ENCODE measurements at places on chromosomes 7 and 10.

DNA sequence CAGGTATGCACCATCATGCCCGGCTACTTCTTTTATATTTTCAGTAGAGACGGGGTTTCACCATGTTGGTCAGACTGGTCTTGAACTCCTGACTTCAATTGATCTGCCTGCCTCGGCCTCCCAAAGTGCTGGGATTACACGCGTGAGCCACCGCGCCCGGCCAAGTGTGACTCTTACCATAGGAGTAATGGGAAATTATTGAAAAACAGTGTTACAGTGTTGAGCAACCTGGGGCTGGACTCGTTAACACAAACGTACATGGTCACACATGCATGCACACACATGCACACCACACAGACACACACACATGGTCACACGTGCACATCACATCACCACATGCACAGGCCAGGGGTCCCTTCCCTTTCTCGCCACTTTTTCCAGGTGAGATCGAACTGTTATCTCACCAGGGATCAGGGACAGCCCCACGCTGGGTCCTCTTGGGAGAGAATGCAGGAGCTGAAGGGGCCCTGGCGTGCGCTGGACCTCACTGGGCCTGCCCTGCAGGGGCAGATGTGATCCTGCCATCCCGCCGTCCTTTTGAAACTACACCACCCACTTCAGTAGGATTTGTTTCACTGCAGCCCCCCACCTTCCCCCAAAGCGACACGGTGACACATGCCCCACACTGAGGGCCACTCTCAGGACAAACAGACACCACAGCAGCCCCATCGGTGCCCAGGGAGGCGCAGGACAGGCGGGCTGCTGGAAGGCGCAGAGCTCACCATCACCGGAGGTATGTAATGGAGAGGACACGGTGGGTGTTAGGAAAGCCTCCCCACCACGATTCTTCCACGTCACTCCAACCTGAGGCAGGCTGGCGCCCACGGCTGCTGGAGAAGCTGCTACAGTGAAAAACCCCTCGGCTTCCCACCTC lies 10.2 kb downstream of the RADIL start:
- no peak for DNase-seq

- DNase-seq = no peak
Observed at GRCh38 chr10:95077556-95077955, 8.3 kb upstream of the CYP2C8 start.

DNA sequence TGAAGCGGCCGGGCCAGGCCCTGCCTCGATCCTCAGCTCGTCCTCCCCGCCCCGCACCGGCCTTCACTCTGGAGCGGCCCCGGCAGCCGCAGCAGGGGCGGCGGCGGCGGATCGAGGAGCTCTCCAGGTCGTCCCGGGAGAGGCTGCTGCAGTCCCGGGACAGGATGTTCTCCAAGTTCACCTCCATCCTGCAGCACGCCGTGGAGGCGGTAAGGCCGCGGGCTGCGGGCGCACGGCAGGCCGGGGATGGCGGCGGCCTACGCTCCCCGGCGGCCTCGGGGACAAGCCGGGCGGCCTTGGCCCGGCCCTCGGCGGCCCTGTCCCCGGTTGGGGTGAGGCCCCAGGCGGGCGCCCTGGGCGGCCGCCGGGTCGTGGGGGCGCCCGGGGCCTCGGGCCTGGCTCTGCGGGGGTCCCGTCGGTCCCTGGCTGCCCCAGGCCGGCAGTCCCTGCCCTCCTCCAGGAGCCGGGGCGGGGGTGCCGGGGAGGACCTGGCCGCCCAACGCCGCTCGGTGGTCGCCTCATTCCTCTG lies 399 bp downstream of the FHIP2A start:
- no peak for DNase-seq

GRCh38 chr10:119620241-119621077 lies 23.7 kb upstream of the TIAL1 start:
- no peak for DNase-seq

DNA sequence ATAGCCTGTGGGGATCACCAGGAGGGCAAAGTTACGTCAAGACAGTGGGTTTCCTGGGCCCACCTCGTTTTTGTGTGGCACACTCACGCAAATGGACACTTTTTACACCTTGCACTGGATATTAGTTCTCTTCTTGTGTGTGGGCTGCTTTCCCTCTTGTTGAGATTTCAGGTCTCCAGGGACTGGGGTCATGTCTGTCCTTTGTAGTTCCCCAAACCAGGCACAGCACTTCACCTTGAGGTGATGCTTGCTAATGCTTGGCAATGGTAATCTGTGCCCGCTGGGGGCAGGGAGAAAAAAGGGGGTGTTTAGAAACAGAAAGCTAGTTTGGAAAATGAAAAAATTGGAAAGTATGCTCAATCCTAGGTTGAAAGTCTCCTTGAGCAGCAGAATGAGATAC lies 195.3 kb downstream of the PTEN start:
- DNase-seq = no peak

- DNase-seq = no peak
Observed at GRCh38 chr10:46091080-46091827, 45.2 kb upstream of the MSMB start.

GRCh38 chr10:3806603-3807002 lies 21.6 kb upstream of the KLF6 start:
- DNase-seq = no peak

DNA sequence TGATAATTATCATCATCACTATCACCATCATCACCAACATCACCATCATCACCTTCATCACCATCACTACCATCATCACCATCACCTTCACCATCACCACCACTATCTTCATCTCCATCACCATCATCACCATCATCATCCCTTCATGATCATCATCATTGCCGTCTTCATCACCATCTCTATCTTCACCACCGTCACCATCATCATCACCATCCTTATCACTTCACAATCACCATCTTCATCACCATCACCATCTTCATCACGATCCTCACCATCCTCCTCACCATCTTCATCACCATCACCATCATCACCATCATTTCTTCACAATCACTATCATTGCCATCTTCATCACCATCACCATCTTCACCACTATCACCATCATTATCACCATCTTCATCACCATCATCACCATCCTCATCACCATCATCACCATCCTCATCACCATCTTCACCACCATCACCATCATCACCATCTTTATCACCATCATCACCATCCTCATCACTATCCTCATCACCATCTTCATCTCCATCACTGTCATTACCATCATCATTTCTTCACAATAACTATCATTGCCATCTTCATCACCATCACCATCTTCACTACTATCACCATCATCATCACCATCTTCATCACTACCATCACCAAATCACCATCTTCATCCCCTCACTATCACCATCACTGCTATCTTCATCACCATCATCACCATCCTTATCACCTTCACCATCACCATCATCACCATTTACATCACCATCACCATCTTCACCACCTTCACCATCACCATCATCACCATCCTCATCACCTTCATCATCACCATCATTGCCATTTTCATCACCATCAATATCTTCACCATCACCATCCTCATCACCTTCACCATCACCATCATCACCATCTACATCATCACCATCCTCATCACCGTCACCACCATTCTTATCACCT lies 72.4 kb upstream of the DNAAF5 start:
- DNase-seq = no peak

GRCh38 chr7:33816106-33816505 lies 89.2 kb upstream of the BMPER start:
- DNase-seq = no peak

GRCh38 chr10:94115725-94116124 lies 122.0 kb downstream of the PLCE1 start:
- DNase-seq = no peak

DNA sequence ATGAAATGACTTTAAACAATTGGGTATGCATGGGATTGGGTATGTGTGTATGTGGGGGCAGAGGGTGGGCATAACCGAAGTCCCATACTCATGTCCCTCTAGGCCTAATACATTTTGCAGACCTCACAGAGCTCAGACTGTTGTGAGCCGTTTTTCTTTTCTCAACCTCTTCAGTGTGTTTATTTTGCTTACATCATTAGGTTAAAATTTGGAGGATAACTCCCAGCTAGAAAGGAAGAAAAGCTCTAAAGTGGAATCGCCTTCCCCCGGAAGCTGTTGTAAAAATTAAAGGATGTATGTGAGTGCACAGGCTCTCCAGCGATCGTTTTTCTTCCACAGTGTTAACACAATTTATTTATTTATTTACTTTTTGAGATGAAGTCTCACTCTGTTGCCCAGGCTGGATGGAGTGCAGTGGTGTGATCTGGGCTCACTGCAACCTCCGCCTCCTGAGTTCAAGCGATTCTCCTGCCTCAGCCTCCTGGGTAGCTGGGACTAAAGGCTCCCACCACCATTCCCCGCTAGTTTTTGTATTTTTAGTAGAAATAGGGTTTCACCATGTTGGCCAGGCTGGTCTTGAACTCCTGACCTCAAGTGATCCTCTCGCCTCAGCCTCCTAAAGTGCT lies 1.5 kb upstream of the H2AZ2 start:
- DNase-seq = peak; percentile 30

GRCh38 chr7:33578166-33578565 lies 327.2 kb upstream of the BMPER start:
- no peak for DNase-seq

DNA sequence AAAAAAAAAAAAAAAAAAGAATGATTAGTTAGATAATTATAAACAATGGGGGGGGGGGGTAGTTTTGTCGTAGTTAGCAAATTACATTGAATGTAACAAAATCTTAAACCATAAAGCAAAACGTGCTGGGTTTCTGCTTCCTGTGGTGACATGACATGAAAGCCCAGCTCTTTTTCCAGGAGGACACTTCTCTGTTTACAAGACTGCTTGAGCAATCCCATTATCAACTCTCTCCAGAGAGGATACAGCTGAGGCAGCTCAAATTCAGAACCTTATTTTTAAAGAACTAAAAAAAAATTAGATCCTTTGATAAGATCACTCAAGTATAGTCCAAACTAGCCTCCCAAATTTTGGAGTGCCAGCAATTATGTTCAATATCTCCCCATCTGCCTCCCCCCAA lies 58.6 kb downstream of the ADRB1 start:
- DNase-seq = no peak

DNA sequence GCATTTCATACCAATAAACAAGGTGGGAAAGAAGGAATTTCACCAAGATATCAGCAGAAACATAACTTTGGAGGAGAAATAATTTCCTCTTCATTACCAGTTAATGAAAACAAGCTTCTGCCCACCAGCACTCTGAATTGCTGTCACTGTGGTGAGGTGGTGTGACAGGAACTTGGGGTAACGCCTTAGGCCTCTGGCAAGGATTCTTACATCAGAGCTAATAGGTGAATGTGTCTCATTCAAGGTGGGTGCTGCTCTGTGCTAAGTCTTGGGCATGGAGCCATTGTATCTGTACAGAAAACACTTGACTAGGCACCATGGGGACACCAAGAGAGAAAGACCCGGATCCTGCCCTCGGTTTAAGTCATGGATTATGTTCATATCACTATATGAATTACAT lies 8.3 kb upstream of the LOXL4 start:
- DNase-seq = no peak

GRCh38 chr10:112365014-112365432 lies 8.9 kb upstream of the ACSL5 start:
- no peak for DNase-seq

GRCh38 chr10:91471602-91472001 lies 61.5 kb downstream of the HECTD2 start:
- no peak for DNase-seq

GRCh38 chr10:71213127-71213621 lies 804 bp downstream of the UNC5B start:
- peak; percentile 18 for DNase-seq

DNA sequence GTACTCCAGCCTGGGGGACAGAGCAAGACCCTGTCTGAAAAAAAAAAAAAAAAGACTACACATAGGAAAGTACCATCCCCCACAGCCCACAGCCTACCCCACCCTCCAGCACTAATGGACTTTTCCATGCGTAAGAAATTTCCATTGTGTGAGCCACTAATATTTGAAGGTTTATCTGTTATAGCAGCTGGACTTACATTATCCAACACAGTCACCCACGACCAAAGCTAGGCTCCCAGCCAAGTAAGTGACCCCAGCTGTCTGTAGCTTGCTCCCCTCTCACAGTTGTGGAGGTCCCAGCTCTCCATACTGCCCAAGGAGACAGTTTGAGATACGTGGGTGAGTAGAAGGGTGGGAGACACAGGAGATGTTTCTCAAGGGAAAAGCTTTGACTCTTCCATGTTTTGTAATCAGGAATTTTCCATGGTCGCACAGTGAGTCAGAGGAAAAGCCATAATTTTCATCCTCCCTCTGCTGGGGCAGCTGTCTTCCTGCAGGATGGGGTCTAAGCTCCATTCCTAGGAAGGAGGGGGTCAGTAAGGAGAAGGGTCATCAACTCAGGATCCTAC lies 57.4 kb downstream of the CAV1 start:
- no peak for DNase-seq

DNA sequence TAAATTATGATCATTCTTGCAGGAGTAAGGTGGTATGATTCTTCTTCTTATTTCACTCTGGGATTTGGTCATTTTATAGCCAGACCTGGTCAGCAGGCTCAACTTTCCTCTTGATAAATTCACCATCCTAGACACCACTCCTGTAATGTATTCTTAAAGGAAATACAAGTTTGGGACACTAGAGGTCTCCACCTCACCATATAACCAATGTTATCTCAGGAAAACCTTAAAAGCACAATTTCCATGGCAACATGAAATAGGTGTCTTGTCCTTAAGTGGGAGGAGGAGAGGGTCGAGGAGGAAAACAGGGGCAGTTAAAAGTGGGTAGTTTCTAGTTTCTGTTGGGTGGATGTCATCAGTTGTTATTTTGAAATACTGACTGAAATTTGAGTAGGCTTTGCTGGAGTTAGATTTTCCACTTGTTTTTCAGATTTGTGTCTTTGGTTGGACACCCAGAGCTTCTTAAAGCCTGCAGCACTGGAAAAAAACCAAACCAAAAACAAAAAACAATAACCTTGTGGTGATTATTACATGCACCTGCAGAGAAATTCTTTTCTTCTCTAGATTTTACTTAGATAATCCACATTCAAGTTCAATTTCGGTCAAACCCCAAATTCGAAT lies 163.1 kb downstream of the PRKCQ start:
- DNase-seq = no peak

DNA sequence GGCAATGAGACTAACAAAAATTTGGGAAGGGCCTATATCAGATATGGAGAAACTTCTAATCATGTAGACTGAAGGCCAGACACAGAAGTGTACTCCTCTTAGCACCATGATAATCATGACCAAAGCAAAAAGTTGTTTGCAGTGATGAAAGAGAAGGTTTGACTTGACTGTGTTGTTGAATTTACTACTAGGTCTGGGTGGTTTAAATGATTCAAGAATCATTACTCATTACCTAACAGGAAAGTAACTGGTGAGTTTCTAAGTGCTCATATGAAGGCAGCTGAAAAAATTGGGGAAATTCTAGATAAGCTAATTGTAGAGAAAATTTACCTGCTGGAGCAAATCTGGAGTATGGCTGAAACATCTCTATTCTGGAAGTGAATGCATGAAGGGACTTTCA lies 451.5 kb upstream of the SORCS1 start:
- DNase-seq = no peak

DNA sequence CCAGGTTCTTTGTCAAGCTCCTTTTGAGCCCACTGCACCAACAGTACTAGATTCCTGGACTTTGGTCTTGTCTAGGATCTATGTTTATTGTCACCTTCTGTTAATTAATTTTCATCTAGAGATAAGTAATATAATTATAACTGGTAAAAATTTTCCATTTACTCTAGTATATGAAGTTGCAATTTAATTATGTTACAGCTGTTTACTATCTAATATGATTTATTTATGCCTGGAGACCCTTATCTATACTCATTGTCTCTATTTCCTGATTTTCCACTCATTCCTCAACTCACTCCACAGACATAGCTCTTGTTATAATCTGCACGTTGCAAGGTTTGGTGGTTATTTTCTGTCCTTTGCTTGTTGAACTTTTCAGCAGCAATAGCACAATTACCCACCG lies 63.2 kb upstream of the PHF14 start:
- DNase-seq = no peak

GRCh38 chr7:77537778-77538280 lies 734 bp downstream of the PTPN12 start:
- DNase-seq = peak; percentile 26

Data from NCI-H2029 treated with DMSO at 0.1 percent for 48 hours (cell line).